ENCODE measurements at places on chromosomes 12 and 14.

DNA sequence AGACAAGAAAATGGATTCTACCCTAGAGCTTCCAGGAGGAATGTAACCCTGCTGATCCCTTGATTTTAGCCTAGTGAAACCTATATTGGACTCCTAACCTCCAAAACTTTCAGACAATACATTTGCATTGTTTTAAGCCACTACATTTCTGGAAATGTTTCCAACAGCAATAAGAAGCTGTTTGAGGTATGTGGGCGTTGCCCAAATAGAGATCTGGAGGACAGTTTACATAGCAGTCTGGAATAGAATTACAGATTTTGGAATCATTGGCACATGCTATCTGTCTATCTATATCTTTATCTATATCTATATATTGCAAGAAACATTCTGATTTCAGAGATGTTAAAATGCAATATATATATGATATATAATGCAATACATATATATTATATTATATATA is 42.4 kb upstream of the EGLN3 start:
- ATAC-seq: no peak

DNA sequence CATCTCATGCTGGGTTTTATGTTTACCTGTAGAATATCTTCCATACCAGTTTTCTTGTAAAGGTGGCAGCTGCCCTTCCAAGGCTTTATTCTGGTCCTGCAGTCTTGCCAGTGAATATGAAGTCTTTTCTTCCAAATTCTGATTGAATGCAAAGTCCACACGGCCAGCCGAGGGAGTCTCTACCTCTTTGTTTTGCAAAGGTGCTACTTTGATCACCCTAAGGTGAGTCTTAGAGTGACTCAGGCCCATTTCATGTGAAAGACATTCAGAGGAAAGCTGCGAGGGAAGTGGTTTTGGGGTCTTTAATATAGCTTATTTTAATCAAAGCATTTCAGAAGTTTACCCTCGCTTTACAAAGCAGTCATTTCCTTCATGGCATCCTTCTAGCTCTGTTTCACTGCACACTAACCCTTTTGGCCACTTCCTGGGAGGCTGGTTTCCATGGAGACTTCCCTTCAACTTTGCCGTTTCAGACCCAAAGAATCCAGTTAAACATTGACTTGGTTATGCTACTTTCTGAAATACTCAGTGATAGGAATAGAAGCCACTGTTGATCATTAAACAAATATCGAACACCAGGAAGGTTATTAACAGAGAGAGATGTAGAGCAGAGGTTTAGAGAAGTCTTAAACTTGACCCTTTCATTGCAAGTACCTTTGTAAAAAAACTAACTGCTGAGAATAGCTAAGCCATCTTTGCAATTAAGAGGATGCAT is at the start of gene CCDC198:
Gene CCDC198 (minus strand): TSS at position 391 of the 715 bp plus-strand sequence. CDS start 142 bp downstream, at position 249.
- no peak for ATAC-seq

- ATAC-seq: no peak
Measured at GRCh38 chr14:81125536-81125935, 95.2 kb downstream of the GTF2A1 start.

DNA sequence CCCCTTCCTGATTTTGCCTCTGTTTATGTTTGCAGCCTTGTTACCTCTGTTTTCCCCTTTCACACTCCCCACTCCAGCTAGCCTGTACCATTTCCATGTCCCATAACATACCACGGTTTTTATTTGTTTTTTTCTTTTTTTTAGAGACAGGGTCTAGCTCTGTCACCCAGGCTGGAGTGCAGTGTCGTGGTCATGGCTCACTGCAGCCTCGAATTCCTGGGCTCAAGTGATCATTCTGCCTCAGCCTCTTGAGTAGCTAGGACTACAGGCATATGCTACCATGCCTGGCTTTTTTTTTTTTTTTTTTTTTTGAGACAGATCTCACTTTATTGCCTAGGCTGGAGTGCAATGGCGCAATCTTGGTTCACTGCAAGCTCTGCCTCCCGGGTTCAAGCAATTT is 18.4 kb upstream of the SAMD4A start:
- ATAC-seq: no peak

DNA sequence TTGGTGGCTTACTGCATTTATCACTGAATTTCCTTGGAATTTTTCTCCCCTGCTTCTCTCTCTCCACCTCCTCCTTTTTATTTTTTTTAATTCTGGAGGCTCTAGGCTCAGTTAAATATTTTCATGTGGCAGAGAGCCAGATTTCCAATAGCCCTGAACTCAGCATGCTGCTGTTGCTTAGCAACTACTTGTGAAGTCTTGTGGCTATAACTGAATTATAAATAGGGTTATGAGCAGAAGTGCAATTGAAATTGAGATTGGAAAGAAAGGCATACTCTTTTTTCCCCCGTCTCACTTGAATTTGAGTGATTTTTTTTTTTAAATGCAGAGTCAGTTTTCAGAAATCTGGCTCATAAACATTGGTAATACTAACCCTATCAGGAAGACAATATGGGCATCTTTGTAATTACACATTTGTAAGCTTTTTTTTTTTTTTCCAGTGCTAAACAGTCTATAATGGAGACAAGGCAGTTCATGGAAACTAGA is 38.3 kb downstream of the ATF7IP start:
- ATAC-seq: peak; percentile 91

DNA sequence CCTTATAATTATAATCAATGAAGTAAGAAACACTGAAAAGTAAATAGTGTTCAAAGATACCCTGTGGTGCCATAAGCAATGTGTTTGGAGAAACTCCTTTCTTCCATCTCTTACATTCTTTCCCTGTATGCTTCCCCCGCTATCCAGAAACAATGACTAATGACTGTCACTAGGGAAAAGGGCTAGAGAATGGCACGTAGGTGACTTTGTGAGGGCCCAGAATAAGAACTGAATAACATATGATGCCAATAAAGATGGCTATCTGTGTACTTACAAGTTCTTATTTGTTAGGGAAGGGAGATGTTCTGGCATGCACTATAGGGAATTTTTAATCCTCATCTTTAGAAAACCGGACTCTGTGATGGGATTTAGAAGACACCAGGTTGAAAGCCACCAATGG is 4.7 kb upstream of the KRT7 start:
- no peak for ATAC-seq

DNA sequence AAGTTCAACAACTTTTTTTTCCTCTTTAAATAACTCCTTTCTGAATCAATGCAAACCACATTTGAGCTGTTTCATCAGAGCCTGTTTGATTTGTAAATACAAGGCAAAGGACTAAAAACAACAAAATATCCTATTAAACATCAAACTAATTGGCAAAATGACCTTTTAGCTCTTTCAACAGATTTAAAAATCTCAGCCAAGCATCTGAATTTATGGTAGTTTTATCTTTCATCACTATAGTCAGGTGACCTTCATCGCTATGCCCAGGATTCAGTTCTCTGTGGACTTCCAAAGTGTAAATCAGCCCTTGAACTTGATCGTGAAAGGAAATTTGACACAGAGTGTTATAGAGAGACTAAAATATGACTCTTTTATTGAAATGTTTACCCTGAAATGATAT is 1554.5 kb upstream of the FLRT2 start:
- no peak for ATAC-seq

- no peak for ATAC-seq
Measured at GRCh38 chr14:95339301-95339865, 19.7 kb upstream of the CLMN start.
